ENCODE measurements at places on chromosomes 5 and 9. TPM values are rescaled to one million over a fixed set of nuclear protein-coding genes. Genes with fewer than 3 reads are reported as not detected.

C5orf22 gene
- 30.4 TPM for total RNA-seq

SLC45A2 gene
- total RNA-seq: 0.14 TPM

HCN1 gene
- not detected for total RNA-seq

ABO gene
- total RNA-seq: 2.0 TPM

UGT3A1 gene
- total RNA-seq: not detected
